Osteoblast (primary cell): ENCODE measurements at places on chromosomes 1 and 21.
A peak's percentile ranks its signal among the peaks of the same experiment; 100 is the strongest.

DNA sequence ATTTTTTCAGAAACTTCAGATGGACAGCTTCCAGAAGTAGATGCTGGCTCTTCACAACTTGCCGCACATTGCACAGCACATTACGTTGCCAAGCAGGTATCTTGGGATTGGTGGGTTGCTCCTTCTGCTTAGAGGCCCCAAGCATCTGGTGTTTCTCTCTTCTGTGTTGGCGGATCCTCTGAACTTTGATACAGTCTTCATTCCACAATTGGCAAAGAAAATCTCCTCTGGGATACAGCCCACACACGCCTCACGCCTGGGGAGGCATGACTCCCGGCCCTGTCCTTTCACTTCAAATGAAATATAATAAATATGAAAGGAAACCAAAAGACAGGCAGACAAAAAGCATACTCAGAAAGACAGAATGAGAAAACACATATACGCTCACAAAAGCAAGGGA is 72.3 kb upstream of the PPP2R5A start:
- no peak for DNase-seq

DNA sequence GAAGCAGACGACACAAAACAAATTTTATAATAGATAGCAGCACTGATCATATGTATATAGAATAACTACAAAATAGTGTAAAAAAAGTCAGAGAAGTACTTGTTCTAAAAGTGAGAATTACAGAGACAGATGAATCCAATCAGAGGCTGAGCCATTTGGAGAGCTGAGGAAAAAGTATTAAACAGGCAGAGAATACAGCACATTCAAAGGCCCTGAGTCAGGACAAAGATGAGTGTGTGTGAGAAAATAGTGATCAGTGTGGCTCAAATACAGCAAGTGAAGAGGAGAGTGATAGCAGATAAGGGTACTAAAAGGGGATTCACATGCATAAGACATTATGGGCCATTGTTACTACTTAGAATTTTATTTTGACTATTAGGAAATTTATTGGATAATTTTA is 430.6 kb upstream of the BRINP3 start:
- no peak for DNase-seq

- peak; percentile 72 for DNase-seq
Observed at GRCh38 chr1:37498872-37499617, 15.5 kb downstream of the MEAF6 start.

- no peak for DNase-seq
Observed at GRCh38 chr1:55277377-55278130, 62.4 kb upstream of the USP24 start.

DNA sequence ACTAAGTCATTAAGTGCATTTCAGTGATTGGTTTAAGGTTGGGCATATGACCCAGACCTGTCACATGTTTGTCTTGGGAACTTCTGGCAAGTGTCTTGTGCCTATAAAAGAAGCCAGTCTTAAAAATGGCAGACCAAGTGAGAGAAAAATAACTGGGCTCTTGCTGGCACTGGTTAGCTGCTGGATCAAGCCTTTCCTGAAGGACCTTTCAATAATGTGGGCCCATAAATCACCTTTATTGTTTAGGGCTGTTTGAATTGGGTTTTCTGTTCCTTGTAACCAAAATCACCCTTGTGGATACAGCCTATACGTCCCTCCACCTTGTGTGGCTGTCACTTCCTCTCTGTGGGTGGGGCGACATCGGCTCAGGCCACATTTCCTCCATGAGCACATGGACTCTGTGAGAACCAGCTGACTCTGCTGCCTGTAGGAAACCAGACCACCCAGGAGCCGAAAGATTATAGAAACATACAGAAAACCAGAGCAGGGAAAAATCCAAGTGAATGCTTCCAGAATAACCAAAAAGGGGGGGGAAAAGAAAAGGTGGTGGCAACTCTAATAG is 25.6 kb upstream of the WNT4 start:
- no peak for DNase-seq

DNA sequence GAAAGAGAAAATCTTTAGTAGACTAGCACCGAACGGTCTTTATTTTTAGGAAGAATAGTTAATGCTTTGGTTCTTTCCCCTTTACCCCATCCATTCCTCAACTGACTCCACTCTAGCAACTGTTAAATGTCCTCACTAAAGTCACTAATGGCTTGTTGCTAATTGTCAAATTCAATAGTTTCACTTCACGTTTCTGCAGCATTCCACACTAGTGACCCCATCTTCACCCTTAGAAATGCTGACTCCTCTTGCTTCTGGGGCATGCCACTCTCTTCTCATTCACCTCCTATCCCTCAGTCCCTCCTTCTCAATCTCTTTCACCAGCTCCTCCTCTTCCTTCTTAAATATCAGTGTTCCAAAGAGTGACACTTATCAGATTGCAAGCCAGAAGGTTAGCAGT is 19.4 kb upstream of the CADM3 start:
- DNase-seq = no peak

DNA sequence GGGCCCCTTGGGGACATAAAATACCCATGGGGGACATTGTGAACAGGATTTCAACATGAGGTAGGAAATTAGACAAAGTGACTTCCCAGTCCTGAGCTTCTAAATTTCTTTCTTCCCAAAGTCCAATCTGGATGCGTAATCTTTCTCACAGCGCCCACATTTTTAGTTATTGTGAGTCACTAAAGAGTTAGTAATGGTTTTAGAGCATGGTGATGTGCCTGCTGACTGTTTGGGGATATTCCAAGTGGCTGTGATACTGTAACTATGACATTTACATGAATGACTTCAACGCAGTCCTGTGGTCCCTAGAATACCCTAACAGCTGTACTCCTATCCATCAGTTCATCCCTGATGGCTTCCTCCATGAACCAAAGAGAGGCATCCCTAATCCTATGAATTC is 224.0 kb upstream of the COA6 start:
- peak; percentile 77 for DNase-seq

- DNase-seq = peak; percentile 35
Observed at GRCh38 chr1:7539769-7540175, 231.3 kb upstream of the VAMP3 start.

GRCh38 chr1:225645194-225645895 is 7.6 kb downstream of the ENAH start:
- no peak for DNase-seq

DNA sequence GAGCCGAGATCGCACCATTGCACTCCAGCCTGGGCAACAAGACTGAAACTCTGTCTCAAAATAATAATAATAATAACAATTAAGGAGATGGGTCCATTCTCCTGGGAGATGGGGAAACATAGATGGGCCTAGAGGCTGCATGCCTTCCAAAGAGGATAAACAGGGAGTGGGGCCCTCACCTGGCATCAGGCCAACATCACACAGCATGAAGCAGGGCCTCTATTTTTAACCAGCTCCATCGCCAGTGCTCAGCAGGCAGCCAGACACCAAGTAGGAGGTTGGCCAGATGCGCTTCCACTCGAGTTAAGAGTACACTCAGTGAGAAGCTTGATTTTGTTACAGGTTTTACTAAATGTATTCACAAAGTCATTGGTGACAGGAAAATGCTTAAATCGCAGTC is 352.0 kb downstream of the RRAGC start:
- DNase-seq = no peak
